ENCODE measurements at places on chromosomes 7 and 10.

DNA sequence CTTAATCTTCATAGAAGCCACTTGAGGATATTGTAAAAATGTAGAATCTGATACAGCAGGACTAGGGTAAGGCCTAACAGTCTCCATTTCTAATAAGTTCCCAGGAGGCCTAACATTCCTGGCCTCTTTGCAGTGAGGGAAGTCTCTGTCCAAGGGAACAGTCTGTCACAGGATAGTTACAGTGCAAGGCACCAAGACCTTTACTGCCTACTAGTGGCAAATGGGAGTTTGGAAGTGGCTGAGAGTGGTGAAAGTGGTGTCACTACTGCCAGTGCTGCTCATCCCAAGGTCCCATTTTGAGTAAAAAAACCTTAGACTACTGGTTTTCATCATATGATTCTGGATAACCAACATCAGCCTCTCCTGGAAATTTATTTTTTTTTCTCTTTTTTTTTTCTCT, 619.5 kb upstream of the SEMA3D start:
- no peak for DNase-seq

DNA sequence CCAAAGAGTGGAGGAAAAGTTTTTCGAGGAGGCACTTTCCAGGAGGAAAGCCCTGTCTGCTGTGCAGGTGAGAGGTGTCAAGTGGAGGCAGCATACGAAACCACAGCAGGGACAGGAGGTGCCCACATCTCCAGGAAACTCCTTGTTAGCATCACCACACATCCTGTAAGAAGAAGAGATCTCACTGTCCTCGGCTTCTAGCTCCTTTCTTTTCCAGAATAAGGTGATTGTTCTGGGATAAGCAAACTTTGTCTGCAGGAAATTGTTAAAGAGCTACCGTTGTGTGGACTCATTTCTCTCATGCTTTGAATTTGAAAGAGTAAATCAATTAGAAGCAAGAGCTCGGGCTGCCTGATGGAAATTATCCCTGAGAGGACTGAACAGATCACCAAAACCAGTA, 269.4 kb downstream of the CXCL12 start:
- DNase-seq, result no peak

DNA sequence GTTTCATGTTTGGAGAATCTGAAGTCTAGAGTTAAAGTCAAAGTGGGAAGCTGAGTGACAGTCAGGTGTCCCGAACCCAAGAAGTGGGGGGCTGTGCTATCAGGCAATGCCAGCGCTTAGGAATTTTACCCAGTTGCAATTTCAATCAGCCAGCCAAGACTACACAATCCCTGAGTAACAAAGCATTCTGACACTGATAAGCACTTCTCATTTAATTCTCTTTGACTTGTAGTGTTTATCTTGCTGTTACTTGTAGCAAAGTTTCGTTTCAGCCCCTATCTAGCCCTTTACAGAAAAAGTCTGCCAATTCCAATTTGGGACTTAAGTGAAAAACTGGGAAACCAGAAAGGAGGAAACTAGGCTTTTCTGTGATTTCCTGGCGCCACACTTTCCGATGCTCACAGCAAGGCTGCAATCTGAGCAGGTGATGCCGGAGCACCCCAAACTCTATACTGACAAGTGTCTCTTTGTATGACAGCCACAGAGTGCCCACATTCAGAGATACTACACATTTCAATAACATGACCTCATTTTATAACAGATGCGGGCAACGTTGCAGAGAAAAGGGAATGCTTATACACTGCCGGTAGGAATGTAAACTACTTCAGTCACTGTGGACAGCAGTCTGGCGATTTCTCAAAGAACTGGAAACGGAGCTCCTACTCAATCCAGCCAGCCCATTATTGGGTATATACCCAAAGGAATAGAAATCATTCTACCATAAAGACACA, 61.0 kb downstream of the ITIH5 start:
- no peak for DNase-seq

GRCh38 chr7:94251-94801, 98.0 kb upstream of the FAM20C start:
- no peak for DNase-seq

GRCh38 chr10:1213252-1214070, 157.3 kb downstream of the WDR37 start:
- no peak for DNase-seq

- DNase-seq, result no peak
These were observed 130.3 kb upstream of the ASAH2 start for GRCh38 chr10:50381642-50382041.

GRCh38 chr10:117237401-117237991, 3.4 kb upstream of the SLC18A2 start:
- no peak for DNase-seq

GRCh38 chr7:106858618-106859532, 6.2 kb upstream of the PIK3CG start:
- DNase-seq, result no peak

GRCh38 chr7:82263920-82264782, 179.4 kb downstream of the CACNA2D1 start:
- no peak for DNase-seq

- no peak for DNase-seq
These were observed 144.7 kb downstream of the PLCE1 start for GRCh38 chr10:94138391-94138790.

DNA sequence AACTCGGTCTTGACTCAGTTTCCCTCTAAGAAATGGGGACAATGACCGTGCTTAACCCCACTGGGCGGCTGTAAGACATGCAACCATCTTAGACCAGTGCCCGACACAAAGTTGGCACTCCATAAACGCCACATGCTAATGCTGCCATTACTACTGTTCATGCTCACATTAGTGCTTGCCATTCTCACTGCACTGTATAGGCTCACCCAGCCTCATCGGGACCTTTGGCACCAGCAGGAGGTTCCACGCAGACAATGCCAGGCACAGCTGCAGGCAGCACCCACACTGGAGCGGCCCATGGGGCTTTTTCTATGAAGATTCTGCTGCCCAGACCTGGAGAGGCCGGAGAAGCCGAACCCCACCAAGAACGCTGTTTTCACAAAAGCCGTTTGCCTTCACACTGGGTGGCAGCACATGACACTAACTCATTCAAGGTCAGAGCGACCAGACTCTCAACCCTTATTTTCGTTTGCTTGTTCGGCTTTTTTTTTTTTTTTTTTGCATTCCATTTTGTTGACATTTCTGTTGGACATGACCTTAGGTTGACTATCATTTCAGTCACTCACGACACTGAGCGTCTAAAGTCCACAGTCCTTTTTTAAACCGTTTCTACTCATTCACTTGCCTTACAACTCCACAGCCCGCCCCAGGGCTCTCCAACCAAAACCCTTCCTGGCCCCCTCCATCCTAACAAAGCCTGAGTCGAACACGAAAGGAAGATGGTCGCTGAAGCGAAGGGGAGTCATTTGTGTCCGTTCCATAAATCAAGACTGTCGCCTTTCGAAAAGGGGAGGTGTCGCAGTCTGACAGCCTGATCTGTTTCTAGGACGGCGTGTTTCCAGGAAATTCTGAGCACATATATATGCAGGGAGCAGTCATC, 124.4 kb upstream of the RNF32 start:
- no peak for DNase-seq

DNA sequence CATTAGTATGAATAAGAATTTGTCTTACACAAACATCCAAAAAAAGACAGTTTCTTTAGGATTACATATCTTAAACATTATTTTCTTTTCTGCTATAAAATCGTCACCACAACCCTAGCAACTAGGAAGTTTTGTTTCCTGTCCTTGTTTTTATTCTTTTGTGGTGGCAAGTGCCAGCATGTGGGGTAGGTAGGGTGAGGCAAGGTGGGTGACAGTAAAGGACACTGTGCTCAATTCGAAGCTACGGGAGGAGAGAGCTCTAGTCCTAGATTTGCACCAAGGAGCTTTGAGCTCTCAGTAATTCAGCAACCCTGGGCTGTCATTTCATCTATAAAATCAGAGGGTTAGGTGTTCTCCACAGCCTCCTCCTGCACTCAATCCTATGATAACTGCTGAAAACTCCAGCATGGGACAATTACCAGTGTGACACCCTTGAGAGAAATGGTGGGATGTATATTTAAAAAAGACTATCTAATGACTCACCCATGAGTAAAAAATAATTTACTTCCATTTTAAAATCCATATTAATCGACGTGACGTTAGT, 187.1 kb downstream of the FAM107B start:
- DNase-seq, result no peak

- DNase-seq, result no peak
These were observed 6.1 kb upstream of the VGF start for GRCh38 chr7:101171442-101171837.

DNA sequence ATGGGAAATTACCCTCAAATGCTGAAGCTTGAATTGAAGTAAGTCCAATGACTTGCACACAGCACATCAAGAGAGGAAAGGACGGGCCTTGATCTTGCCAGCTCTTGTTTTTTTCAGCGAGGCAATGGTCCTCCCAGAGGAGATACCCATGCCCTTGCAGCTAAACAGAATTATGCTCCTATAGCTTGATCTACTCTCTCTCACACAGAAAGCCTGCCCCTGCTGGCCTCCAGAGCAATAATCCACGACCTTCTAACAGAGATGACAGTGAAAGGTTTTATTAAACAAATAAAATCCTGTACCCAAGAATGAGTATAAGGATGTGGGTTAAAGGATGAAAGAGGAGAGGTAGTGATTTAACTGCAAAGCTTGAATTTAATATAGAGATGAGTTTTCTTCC, 268.0 kb downstream of the ADRA2A start:
- DNase-seq, result no peak

DNA sequence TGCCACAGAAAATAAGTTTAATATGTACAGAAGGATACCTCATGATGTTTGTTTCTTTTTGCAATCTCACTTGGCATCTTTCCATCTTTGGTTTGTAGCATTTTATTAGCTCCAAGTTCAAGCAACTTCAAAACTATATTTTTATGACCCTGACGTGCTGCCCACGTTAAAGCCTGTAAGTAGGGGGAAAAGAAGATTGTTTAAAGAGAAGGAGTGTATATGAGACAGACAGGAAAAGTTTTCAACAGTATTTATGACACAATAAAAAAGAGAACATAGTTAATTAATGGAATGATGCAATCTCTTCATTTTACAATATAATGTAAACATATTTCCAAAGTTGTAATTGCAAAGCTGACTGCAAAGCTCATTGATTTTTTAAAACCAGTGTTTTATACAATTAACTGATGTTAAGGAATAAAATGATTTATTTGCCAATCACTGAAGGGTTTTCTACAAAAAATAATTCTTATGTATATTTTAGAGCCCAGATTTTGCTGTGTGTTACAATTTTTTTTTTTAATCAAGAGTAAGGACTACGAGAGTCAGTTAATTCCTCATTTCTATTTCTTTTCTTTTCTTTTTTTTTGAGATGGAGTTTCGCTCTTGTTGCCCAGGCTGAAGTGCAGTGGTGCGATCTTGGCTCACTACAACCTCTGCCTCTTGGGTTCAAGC, 42.5 kb downstream of the ASZ1 start:
- no peak for DNase-seq

- no peak for DNase-seq
These were observed 8.7 kb downstream of the PDSS1 start for GRCh38 chr10:26706206-26706605.

- no peak for DNase-seq
These were observed 199.5 kb upstream of the NFE2L3 start for GRCh38 chr7:25952261-25953057.

DNA sequence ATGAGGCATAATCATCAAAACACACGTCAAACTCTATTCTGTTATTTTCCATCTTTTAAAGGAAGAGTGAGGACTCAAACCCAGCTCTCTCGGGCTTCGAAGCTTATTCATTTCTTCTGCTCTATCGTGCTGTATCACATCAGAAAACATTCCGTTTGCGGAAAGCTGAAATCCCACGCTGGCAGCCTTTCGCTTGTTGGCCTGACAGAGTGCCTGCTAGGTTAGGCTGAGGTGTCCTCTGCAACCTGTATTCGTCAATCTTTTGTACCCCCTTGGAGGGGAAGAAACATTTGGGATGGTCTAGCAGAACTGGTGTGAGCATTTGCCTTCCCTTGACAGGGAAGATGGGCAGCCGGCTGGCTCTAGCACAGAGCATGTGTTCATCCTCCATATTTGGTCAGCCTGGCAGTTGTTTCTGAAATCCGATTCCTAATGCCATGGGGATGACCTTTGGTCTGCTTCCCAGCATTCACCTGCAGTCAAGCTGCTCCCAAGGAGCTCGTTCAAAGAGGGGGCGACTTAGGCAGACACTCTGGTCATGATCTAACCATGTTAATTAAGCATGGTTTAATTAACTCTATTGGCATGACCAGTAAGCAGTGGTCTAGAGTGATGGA, 55.2 kb downstream of the TACC2 start:
- no peak for DNase-seq

DNA sequence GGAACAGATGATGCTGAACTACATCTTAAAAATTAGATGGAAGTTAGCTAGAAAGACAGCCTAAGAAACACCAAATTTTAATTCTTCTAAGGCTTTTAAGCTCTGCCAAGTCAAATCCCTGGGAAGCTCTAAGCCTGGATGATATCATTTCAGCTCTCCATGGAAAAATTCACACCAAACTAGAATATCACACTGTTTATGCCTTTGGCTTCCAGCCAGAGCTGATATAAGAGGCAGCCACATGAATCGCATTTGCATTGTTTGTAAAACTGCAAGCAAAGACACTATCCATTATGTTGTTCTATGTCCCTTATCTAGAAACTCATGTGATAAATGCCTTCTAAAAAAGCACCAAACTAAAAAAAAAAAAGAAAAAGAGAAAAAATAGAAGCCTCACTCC, 430.4 kb downstream of the GRID1 start:
- no peak for DNase-seq
